Stimulated activated CD8-positive, alpha-beta memory T cell treated with anti-CD3 and anti-CD28 coated beads, Interleukin-4, amount 100 ng/mL, for 1 hour (primary cell): ENCODE measurements at places on chromosomes 7 and 10.

DNA sequence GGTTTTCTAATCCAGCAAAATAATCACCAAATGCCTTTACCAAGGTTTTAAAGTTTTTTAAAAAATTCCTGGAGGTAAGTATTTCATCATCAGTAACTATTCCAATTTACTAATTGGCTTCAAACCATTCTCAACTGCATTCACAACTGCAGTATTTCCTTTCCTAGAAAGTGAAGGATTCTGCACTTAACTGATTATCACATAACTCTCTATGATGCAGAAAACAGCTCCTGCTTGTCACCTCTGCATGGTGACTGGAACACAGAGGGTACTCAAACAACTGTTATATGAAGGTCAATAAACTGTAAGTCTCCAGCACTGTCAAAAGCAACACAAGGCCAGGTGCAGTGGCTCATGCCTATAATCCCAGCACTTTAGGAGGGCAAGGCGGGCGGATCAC lies 42.6 kb downstream of the SRPK2 start:
- no peak for DNase-seq

GRCh38 chr10:95254629-95255028 lies 36.2 kb downstream of the PDLIM1 start:
- DNase-seq, result no peak

- no peak for DNase-seq
Observed at GRCh38 chr7:127884066-127884559, 147.1 kb downstream of the LRRC4 start.

- peak; percentile 44 for DNase-seq
Observed at GRCh38 chr10:75209921-75210281, 695 bp upstream of the VDAC2 start.

DNA sequence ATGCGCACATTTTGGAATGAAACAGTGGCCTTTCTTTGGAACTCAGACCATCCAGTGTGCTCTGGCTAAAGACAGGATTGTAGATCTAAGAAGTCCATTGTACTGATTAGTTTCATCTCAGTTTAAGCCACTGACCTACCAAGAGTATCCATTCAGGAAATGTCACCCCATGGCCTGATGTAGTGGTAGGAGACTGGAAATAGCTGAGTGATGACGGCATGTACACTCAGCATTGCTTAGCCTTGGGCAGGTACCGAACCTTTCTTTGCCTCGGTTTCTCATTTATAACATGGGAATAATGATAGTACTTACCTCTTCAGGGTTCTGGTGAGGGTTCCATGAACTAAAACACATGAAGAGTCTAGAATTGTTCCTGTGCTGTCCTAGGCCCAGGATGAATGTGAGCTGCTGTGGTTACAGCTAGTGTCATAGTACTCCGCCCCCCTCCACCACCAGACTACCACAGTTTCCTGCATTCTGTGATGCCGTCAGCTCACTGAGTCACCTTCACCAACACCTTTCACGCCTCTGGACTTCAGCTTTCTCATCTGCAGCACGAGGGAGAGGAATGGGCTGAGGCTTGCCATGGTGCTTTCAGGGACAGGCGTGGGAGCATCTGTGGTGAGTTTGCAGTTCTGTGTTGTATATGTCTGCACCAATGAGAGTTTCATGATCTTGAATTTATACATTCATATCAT lies 484.0 kb upstream of the GALNT17 start:
- peak; percentile 60 for DNase-seq

- DNase-seq, result no peak
Observed at GRCh38 chr7:16634271-16634738, 11.2 kb downstream of the ANKMY2 start.

DNA sequence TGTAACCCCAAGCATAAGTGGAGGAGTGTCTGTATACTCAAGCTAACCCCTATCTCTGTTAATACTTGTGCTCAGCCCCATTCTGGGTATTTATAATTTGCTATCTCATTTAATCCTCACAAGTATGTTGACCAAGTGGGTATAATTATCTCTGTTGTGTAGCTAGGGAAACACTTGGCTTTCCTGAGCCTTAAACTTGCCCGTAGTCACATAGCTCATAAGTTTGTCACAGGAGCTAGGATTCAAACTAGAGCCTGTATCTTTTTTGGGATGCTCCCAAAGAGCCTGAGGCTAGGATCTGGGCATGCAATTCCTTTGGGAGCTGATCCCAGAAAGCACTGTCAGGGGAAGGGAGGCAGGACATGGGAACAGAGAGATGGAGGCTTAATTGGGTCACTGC lies 377.4 kb downstream of the GALNT17 start:
- no peak for DNase-seq
